Stimulated activated CD8-positive, alpha-beta memory T cell treated with anti-CD3 and anti-CD28 coated beads, Interleukin-7, amount 100 ng/mL, for 1 hour (primary cell): ENCODE measurements at places on chromosomes 13 and 19.

DNA sequence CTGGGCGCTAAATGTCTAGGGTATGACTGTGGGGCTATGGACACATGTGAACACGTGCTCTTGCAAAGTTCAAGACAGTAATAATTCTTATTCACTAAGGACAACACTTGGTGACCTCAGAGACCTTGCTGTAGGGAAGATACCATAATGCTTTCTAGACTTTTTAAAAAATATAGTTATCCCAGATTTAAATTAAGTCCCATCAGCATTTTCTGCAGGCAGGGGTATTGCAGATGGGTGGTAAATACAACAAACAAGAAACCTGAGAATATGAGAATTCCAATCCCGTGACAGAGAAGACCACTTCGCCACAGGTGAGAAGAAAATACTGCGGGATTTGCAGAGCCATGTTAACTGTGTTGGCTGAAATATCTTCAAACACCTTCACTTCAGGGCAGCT lies 65.2 kb downstream of the SLC15A1 start:
- DNase-seq = no peak

DNA sequence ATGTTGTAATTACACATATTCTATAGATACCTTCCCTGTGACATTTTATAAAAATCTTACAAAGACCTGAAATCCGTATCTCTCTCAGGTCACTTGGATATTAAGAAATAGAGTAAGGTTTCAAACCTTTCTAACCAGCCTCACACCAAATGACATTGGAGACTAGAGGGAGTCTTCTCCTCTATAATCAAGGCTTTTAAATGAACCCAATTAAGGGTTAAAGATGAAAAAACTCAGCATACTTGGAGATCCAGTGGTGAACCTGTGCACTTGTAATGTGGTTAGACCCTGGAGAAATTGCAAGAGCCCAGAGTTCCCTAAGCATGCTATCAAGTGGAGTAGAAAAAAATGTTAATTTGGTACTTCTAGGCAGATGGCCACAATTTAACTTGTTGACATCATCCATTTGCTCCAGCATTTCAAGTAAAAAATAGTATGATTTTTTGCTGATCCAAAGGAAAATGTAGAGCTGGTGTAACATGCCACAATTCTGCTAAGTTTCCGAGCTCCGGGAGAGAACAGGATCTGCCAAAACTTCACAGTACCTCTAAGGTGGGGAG lies 554.1 kb upstream of the MIR17HG start:
- DNase-seq = no peak

DNA sequence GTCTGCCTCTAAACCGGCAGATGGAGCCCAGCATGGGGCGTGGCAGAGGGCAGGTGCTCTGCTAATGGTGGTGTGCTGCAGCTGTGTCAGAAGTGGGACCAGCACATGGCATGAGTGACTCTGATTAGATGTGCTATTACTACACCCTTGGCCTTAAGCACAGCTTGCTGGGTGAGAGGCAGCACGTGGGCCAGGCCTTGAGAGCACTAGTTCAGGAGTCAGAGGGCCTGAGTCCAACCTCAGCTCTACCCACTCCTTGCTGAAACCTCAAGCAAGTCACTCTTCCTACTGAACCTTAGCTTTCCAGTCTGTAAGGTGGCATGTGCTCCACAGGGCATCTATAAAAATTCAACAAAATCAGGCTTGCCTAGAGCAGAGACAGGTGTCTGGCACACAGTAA lies 22.7 kb downstream of the AKT2 start:
- DNase-seq = no peak

DNA sequence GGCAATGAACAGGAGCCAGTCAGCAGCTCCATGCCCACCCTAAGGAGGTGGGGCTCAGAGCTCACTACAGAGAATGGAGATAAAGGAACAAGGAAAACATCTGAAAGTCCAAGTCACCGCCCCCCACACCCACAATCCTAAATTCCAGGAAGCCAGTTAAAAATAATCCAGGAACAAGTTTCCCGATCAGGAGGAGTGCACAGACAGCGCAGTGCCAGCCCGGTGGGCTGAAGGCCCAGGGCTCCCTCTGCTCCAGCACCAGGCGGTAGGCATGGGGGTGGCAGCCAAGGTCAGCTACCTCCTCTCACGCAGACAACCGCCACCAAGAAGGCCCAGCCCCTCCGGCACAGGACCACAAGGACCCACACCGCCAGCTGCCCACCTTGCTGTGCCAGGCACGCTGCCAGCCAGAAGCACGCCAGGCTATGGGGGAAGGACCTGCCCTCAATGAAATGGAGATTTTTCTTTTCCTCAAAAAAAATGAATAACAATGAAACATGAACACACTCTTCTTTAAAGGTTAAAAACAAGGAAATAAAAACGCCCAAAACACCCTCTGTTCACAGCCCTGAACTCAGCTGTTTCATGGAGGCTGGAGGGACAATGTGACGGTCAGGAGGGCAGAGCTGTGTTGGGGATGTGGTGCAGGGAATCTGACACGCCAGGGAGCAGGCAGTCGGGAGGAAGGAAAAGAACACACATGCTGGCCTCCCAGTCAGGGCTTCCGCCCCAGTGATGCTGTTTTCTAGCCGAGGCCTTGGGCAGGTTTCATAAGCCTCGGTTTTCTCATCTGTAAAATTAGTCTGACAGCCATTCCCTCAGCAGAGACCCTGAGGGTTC lies 11.0 kb downstream of the STK24 start:
- DNase-seq = no peak

GRCh38 chr19:39430675-39431593 lies 4.8 kb downstream of the RPS16 start:
- DNase-seq = no peak

- DNase-seq = no peak
Measured at GRCh38 chr13:101751488-101751887, 299.0 kb downstream of the ITGBL1 start.

DNA sequence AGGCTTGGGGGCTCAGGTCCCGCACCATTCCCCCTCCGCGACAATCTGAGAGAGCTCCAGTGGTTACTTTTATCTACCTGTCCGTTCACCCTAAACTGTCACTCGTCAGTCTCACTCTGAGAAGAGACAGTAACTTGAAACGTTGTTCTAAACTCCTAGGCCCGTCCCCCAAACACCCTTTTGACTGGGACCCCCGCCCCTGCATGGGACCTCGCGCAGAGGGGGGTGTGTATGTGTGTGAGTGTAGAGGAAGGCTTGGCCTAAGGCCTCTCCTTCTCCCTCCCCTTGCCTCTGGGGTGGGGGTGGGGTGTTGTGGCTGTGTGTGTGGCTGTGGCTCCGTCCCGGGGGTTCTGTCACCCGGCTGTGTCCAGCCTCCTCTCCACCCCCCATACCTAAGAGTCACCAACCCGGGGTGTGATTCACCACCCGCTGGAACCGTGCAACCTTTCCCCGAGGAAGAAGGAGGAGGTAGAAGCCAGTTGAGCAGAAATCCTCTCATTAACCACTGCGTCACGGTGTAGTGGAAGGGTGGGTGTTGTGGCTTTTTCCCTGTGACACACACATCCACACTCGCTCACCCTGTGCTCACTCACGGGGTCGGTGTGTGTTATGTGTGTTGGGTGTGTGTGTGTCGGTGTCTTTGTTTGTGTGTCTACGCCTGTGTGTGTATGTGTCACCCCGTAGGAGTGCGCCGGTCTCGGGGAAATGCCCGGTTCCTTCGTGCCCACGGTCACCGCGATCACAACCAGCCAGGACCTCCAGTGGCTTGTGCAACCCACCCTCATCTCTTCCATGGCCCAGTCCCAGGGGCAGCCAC lies 2.4 kb downstream of the FOSB start:
- DNase-seq = no peak

GRCh38 chr13:33014291-33014690 lies 1.9 kb upstream of the KL start:
- DNase-seq = no peak

DNA sequence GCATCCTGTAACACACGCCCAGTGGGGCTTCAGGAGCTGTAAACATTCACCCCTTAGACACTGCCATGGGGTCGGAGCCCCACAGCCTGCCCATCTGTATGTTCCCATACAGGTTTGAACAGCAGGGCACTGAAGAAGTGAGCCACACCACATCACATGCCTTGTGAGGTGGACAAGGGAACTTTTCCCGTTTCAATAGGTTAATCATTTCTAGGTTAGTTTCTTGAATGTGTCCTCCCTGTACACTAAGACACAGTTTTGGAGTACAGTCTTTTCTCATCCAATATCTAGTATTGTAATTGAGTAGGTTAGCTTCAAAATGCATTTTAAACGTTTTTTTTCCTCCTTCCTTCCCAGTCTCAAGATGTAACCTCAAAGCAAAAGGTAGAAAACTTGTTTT lies 700.2 kb upstream of the PCDH20 start:
- no peak for DNase-seq

DNA sequence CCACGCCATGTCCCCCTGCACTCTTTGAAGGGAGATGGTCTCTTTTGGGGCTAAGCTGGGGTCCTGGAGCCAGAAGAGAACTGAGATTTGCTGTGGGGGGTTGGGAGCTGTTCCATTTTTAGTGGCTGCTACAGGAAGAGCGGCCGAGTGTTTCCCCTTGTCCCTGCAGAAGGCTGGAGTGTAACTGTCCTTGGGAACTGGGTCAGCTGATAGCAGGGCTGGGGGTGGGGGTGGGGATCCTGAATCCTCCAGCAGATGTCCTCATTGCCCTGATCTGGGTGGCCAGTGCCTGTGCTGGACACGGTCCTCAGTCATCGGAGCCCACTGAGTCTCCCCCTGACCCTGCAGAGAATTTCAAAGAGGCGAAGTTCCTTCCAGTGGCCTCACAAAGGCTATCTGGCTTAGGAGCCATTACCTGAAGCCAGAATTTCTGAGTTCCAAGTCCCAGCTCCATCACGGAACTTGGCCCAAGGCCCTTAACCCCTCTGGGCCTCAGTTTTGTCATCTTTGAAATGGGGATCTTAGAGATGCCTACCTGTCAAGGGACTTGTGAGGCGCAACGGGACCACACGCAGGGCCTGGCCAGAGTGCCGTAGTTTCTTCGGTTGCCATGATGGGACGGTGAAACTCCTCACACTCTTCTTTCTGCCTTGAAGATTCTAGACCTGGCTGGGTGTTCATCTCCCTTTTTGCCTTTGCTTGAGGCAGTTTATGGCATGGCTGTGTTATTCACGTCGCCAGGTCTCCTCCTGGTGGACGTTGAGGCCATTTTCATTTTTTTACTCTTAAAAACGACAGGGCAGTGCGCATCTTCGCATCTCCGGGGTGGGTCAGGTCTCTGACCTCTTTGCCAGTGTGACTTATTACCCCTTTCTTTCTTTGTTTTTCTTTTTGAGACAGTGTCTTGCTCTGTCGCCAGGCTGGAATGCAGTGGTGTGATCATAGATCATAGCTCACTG lies 51.9 kb downstream of the DNM2 start:
- DNase-seq = no peak

DNA sequence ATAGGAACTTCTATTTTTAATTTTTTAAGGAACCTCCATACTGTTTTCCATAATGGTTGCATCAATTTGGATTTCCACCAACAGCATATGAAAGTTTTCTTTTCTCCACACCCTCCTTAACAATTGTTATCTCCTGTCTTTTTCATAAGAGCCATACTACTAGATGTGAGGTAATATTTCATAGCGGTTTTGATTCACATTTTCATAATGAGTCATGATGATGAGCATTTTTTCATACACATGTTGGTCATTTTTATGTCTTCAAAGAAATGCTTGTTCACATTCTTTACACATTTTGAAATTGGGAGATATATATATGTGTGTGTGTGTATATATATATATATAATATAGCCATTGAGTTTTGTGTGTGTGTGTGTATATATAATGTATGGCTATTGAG lies 420.3 kb upstream of the PCDH9 start:
- no peak for DNase-seq

DNA sequence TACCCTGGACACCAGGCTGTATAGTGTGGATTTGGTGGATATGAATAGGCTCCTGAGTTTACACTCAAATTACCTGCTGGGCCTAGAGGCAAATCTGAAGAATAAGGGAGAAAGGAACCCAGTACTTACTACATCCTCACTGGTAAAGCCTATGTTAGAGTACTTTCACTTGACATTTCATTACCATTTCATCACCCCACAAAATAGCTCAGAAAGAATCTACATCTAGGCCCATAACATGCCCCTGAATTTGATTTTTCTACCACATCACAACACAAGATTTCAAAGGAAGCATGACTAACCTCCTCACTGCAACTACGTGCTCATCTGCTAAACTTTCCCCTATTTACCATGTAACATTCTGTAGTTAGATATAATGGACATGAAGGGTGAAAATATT lies 43.3 kb downstream of the VWA8 start:
- DNase-seq = no peak

GRCh38 chr13:61777899-61778298 lies 362.2 kb upstream of the PCDH20 start:
- DNase-seq = no peak

DNA sequence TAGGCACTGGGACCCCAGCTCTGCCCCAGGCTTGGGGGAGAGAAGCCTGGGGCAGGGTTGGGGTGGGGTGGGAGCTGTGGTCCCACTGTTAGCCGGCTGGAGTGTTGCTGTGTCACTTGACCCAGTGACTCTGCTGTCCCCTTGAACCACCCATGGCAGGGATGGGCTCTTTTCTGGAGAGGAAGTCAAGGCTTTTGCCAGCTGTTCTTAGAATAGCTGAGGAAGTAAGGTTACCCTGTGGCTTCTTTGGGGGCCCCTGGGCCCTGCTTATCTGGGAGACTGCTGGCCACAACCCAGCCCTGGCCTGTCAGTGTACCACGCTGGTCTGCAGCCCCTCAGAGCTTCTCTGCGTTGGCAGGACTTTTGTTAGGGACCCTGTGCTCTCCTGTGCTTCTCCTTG lies 9.1 kb downstream of the PNPLA6 start:
- DNase-seq = no peak

DNA sequence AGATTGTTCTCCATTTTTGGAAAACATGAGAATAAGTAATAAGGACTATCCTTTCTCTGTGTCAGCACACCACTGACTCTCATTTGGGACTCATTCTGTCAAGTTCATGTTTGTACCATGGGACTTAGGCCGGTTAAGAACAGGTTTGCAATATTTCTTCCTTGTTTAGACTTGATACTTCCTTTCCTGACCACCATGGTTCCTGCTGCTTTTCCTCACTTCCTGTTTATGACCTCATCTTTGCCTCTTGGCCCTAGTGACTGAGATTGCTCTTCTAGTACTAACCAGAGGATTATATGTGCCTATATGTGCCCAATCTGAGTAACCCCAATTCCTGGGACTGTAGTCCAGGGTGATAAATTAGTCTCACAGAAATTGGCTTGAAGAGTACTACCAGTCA lies 32.5 kb upstream of the NDFIP2 start:
- no peak for DNase-seq

DNA sequence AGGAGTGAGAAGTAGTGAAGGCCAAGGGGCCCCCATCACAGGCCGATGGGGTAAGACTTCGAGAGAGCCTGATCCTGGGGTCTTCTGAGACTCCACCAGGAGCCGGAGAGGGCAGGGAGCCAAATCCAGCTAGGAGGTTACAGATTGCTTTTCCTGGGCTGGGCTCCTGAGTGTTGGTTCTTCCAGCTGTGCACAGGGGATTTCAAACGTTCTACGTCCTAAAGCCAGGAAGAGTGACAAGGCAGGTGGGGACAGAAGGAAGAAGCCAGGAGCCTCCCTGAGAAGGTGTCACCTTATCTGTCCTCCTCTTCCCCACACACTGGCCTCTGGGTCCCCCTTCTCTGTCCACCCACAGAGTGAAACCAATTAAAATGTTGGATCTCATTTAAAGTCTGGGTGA lies 16.1 kb upstream of the TPRX2 start:
- DNase-seq = no peak

GRCh38 chr19:55423225-55424005 lies 15.8 kb upstream of the UBE2S start:
- no peak for DNase-seq

GRCh38 chr19:16002406-16003384 lies 53.9 kb downstream of the OR10H4 start:
- DNase-seq = no peak

GRCh38 chr13:113806104-113806471 lies 47.1 kb downstream of the TMEM255B start:
- DNase-seq = no peak

- no peak for DNase-seq
Measured at GRCh38 chr13:58712191-58712590, 1080.6 kb downstream of the PCDH17 start.
